ENCODE measurements at places on chromosomes 3 and 15.

DNA sequence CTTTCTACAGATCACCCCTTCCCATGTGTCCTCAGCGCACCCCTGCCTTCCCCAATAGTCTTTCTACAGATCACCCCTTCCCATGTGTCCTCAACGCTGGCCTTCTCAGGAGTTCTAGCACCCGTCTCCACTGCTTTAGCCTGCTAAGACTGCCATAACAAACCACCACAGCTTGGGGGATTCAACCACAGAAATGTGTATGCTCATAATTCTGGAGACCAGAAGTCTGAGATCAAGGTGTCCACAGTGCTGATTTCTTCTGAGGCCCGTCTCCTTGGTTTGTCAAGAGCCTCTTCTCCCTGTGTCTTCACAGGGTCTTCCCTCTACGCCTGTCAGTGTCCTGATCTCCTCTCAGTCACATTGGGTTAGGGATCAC is 68.1 kb upstream of the CGNL1 start:
- no peak for DNase-seq

- DNase-seq: no peak
Measured at GRCh38 chr3:156471431-156471830, 83.5 kb downstream of the SSR3 start.

- no peak for DNase-seq
Measured at GRCh38 chr3:181728470-181729340, 17.0 kb downstream of the SOX2 start.

DNA sequence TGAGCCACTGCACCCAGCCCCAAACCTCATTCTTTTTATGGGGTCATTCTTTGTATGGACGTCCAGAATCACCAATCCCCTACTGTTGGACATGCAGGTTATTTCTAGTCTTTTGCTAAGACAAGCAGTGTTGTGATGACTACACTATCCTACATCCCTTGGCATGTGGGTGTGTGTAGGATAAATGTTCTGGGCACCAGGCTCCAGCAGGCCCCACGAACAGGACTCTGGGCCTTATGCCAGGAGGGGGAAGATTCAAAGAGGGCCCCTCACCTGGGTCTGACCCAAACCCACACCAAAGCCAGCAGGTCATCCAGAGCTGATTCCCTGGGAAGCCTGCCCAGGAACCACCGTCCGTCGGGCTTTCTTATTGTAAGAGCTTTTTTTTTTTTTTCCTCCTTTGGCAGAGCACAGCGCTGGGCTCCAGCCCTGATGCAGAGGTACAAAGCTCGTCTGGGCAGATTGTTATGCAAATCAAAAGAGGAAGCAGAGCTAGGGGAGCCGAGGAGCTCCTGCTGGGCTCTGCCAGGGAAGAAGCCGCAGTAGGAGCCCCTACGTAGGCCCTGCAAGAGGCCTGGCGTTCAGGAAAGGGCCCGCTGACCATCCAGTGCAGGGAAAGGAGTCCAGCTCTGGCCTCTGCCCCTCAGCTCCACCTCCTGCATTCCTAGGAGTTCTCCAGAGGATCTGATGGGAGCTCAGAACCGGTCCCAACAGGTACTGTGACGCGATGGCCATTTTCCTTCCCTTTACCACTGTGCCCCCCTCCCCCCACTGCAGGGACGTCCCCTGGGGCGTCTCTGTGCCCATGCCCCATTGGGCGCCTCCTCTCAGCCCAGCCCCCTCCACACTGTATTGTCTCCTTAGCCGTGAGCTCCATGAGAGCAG is 29.0 kb upstream of the FURIN start:
- DNase-seq: no peak

GRCh38 chr3:18086078-18086477 is 339.1 kb downstream of the SATB1 start:
- no peak for DNase-seq

DNA sequence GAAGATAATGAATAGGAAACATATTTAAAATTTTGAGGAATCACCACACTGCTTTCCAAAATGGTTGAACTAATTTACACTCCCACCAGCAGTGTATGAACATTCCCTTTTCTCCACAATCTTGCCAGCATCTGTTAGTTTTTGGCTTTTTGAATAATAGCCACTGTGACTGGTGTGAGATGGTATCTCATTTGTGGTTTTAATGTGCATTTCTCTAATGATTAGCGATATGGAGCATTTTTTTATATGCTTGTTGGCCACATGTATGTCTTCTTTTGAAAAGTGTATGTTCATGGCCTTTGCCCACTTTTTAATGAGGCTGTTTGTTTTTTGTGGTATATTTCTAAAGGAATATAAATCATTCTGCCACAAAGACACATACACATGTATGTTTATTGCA is 166.3 kb downstream of the NECTIN3 start:
- DNase-seq: no peak

DNA sequence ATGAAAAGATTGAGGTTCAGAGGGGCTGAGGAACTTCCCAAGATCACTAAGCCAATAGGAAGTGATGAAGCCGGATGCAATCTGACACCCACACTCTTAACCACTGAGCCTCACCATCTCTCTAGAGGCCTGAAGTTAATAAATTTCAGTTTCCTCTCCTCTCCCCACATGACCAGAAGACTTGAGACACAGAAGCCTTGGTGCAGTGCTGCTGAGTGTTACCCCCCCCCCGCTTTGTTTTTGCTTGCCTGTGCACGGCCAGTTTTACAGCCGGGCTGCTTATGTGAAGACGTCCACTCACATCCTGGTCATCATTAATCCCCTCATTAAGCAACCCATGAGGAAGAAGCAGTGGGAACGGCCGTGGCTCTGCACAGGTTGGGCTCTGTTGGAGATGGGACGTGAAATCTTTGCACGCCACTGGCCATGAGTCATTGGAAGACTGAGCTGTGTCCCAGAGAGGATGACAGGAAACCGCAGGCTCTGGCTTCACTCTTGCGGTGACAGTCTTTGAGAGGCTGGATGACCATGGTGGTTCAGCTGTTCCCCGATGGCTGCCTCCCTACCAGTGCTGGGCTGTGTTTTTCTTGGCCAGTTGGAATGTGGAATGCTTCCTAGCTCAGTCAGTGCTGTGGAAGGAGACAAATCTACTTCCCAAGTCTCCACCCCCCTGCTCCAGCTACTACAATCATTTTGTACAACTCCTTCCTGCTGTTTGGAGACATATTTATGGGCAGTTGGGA is 232.6 kb upstream of the LRTM1 start:
- no peak for DNase-seq

GRCh38 chr3:43328653-43329052 is 42.3 kb downstream of the SNRK start:
- no peak for DNase-seq

- no peak for DNase-seq
Measured at GRCh38 chr3:8503461-8503860, 1.8 kb downstream of the LMCD1 start.

Measured in right forelimb (tissue), 1 donor.